Heart right ventricle (tissue), 16 donors: ENCODE measurements at places on chromosomes 1 and 21.

DNA sequence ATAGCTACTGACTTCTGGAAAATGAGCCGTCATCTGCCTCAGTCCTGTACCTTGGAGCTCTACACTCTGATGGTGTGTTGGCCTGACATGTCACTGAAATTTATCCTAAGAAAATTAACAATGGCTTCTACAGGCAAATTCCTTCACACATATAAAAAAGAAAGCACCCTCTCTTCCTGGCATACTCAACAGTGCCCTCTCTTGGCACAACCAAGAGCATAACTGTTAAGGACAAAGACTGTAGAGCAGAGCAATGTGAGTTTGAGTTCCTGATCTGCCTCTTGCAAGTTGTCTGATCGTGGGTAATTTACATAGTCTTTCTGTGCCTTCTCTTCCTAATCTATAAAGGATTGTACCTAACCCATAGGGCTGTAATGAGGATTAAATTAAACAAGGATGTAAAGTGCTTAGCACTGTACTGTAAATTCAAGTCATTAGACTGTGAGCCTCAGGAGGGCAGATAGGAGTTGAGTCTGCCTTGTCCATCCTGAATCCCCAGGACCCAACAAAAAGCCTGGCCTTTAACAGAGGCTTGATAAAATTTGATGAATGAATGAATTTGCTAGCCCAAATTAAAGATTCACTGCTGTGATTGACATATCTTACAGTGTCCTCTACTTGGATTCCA is 83.5 kb downstream of the SYF2 start:
- no peak for DNase-seq

GRCh38 chr1:218996362-218996761 is 177.3 kb upstream of the LYPLAL1 start:
- no peak for DNase-seq

- no peak for DNase-seq
These were observed 2.4 kb downstream of the ITLN1 start for GRCh38 chr1:160882582-160882981.

- DNase-seq = no peak
These were observed 764.4 kb downstream of the ADGRL2 start for GRCh38 chr1:82565146-82565545.

- DNase-seq = no peak
These were observed 49.6 kb upstream of the PSMG1 start for GRCh38 chr21:39232861-39233291.

- DNase-seq = no peak
These were observed 76.0 kb downstream of the DMRTB1 start for GRCh38 chr1:53535226-53535625.

GRCh38 chr1:168755800-168756418 is 26.9 kb upstream of the DPT start:
- DNase-seq = no peak

DNA sequence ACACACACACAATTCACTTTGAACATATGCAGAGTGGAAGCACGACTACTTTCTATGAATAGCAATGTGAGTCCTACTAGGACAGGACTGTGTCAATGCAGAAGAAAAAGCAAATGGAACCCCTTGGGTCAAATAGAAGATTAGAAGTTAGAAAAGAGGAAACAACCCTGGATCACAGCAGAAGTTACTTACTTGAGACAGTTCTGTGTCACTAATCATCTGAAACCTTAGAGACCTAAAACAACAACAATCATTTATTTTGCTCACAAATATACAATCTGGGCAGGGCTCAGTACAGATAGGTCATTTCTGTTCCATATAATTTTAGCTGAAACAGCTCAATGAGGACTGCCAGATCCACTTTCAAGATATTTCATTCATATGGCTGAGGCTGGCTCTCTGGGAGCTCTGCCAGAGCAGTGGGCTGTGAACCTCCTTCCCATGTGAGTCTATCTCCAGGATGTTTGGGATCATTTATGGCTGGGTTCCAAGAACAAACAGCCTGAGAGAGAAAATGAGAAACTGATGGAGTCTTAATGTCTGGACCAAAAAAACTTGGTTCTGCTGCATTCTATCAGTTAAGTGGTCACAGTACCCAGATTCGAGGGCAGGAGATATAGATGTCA is 42.5 kb upstream of the IL10 start:
- no peak for DNase-seq

DNA sequence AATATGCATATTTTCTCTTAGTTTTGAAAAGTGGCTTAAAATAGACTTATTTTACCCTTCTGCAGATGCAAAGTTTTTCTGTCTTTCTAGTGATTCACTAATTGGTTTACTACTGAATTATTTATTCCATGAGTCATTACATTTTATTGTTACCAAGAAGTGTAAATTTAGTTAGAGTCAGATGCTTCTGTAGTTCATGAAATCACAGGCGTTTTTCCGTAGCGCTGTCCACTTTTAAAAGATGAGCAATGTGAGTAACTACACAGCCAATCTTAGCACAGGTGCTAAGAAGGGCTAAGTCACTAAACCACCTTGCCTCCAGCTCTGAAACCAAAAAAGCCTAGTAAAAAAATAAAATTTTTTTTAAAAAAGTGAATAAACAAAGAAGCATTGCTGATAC is 24.7 kb downstream of the RGS13 start:
- DNase-seq = no peak

DNA sequence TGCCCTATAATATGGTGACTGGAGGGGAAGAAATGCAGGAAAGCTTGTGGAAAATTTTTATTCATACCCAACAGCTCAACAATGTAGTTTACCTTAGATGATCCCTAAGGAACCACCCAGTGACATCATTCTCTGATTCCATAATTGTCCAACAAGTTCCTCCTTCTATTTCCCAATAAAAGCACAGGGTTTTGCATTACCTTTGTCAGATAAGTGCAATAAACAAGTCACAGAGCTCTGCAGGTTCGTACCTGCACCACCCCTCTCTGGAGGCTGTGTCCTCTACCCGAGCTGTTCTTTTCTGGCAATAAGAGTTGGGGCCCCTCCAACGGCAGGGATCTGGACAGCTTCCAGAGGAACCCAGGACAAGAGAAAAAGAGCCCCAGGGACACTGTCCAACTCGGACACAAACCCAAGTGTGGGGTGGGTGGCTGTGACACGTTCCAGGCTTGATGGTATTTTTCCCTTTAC is 38.8 kb downstream of the RCAN1 start:
- peak; percentile 47 for DNase-seq

GRCh38 chr1:41241749-41242341 is at the start of gene SCMH1:
Gene SCMH1 (minus strand): TSS chr1:41242306. CDS start chr1:41186133, 56,173 bp downstream.
- DNase-seq = peak; percentile 36

DNA sequence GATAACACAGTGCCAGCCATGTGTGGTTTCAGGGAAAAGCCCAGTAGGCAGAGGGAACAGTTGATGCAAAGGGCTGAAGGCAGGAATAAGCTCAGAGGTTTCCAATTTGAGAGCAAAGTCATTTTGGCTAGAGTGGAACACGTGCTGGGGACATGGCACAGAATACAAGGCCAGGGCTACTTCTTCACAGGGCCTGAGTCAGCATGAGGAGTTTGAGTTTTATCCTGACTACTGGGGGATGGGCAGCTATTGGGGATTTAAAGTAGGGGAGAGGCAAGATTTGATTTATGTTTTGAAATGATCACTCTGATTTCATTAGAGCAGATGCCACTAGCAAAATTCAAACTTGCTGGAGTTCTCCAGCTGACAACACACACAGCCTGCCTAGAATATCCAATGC is 241.1 kb upstream of the CSF3R start:
- no peak for DNase-seq

DNA sequence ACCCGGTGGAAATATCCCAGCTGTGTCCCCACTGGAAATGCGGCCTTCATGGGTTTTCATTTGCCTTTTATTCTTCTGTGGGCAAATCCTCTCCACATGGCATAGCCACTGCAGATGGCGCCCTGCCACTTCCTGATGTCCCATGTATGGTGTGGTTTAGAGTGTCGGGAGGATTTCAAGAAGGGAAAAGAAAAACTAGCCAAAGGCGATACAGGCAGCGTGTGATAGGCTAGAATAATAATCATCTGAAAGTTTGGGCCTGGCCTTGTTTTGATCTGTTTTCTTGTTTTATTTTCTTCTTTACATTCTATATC is 123.6 kb downstream of the PEX14 start:
- DNase-seq = no peak

DNA sequence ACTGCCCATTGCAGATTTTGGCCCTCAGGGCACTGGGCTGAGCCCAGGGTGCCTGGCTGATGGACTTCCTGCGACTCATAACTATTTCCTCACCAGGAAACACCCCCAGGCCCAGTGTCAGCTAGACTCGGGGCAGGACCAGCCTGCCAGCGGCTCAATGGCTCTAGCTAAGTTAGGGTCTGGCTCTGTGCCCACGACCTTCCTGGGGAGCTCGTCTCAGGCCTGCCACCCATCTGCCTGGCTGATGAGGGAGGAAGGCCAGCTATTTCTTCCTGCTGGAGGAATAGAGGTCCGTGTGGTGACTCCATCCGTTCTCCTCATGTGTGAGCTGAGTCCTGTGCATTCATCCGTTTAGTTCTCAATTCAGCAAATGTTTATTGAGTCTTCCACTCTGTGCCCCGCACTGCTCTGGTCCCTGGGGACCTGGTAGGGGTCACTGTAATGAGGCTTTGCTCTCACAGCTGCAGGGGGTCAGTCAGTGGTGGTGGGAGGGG is 44.5 kb downstream of the KIRREL1 start:
- peak; percentile 37 for DNase-seq

DNA sequence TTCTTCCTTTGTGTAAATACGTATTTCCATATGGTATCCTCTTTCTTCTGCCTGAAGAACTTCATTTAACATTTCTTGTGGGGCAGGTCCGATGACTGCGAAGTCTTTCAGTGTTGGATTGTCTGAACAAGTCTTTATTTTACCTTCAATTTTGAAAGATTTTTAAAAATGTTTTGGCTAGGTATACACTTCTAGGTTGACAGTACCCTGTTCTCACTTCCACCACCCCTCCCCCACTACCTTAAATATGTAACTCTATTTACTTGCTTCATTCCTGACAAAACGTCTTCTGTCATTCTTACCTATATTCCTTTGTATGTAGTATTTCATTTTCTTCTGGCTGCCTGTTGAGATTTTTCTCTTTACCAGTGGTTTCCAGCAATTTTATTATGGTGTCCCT is 85.7 kb upstream of the ARTN start:
- DNase-seq = no peak

DNA sequence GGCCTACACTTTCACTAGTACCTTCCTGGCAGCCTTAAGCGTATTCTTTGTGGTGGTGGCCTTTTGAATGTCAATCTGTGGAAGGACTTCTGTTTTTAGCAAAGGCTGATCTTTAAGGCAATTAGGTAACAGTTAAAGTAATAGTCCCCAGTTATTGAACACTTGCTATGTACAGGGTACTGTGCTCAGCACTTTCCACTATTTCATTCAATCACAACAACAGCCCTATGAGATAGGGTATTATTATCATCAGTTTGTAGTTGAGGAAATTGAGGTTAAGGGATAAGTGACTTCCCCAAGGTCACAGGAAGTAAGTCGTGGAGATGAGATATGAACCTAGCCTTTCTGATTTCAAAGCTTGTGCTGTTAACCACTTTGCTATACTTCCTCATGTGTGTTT is 185.7 kb downstream of the ST6GALNAC3 start:
- DNase-seq = no peak

- DNase-seq = no peak
These were observed 20.8 kb upstream of the RGS2 start for GRCh38 chr1:192787914-192788585.

GRCh38 chr21:36643374-36644250 is 55.3 kb upstream of the SIM2 start:
- DNase-seq = no peak
